ENCODE measurements at places on chromosomes 3 and 15.

DNA sequence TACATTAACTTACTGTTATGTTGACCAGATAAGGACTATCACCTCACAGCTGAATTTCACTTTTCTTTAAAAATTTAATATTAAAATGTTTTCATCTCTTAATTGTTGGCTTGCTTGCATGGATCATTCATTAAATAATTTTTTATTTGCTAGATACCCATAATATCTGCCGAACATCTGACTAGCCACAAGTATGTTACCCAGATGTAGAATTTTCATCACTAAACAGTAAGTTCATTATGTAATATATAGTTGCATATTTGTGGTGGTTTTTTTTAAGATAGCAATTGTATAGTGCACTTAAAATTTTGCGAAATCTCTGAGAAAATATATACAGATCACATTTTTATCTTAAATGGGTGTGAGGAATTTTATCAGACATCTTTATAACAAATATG is 190.4 kb downstream of the MBNL1 start:
- DNase-seq: no peak

DNA sequence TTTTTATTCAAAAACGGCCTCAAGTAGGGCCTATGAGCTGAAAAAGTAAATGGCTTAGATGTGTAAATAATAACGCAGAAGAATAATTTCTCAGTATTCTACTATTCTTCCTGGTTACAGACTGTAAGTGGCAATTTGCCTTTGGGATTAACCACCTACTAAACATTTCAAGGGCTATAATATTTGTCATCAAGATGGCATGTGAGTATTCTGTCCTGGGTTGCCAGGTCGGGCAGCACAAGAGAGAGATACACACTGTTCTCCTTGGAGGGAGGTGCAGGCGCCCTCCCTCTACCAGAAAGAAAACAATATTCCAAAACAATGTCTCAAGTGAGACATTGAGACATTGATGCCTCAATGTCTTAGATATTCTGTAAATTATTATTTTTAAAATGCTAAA is 278.4 kb downstream of the OCA2 start:
- no peak for DNase-seq

DNA sequence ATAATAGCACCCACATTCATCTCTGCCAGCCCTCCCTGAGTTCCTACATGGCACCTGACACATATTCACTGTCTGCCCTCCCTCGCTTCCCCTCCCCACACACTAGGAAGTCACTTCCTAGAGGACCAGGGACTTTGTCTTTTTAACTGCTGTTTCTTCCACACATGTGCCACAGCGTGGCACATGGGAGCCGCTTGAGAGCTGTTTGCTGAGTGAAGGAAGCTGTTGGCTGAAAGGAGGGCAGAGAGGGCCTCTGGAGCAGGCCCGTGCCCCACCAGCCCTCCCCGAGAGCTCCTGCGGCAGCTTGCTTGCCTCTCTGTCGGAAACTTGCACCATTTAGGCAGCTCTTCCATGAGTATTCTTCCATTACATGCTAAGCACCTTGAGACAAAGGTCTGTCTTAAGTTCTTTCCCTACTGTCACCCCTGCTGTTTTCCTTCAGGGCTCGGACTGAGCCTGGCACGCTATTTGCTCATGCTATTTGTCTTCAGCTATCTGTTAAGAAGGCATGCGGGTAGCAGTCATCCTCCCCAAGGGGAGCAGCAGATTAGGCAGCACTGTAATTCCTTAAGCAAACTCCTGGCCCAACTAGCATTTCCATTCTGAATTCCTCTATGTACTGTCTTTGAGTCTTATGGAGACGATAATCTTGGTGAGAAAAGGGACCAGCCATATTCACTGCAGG is 72.2 kb downstream of the CACNA1D start:
- no peak for DNase-seq

- no peak for DNase-seq
Observed at GRCh38 chr15:69496001-69496400, 43.4 kb downstream of the RPLP1 start.

- no peak for DNase-seq
Observed at GRCh38 chr3:191356631-191357439, 26.5 kb upstream of the UTS2B start.

- DNase-seq: no peak
Observed at GRCh38 chr3:122475316-122475715, 39.4 kb downstream of the KPNA1 start.

DNA sequence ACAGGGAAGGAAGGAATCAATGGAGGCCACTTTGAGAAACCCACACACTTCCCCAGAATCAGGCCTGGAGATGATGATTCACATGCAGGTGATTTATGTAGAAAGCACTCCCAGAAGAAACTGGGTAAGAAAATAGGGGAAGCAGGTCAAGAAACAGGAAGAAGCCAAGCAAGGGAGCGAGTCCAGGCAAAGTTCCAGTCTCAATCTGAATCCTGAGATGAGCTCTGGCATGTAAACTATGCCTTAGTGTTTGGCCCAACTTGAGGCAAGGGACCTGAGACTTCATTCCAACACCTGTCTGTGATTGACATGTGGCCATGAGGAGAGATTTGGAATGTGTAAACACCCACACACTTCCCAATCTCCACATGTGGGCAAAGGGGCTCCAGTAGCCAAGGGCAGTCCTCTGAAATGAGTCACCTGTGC is 61.6 kb upstream of the CTNNB1 start:
- DNase-seq: no peak

GRCh38 chr3:101984356-101984755 is 135.0 kb downstream of the NFKBIZ start:
- DNase-seq: no peak

- no peak for DNase-seq
Observed at GRCh38 chr3:186902154-186902553, 28.2 kb upstream of the ST6GAL1 start.

- DNase-seq: no peak
Observed at GRCh38 chr15:97084650-97085049, 754.1 kb downstream of the NR2F2 start.

- no peak for DNase-seq
Observed at GRCh38 chr3:173411375-173411973, 13.9 kb downstream of the NLGN1 start.

DNA sequence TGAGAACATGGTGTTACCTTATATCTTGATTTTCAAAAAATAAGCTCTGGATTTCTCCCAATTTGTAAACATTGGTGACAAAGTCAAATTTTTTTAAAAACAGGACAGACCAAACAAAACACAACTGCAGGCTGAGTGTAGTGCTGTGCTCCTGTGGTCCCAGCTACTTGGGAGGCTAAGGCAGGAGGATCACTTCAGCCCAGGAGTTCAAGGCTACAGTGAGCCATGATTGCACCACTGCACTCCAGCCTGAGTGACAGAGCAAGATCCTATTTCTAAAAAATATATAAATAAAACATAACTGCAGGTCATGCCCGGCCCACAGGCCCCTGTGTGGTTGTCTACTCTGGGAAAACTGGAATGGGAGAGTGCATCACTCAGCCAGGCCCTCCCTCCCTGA is 4.0 kb upstream of the ZXDC start:
- no peak for DNase-seq

- DNase-seq: peak; percentile 72
Observed at GRCh38 chr3:119810018-119810435, 28.1 kb downstream of the NR1I2 start.

DNA sequence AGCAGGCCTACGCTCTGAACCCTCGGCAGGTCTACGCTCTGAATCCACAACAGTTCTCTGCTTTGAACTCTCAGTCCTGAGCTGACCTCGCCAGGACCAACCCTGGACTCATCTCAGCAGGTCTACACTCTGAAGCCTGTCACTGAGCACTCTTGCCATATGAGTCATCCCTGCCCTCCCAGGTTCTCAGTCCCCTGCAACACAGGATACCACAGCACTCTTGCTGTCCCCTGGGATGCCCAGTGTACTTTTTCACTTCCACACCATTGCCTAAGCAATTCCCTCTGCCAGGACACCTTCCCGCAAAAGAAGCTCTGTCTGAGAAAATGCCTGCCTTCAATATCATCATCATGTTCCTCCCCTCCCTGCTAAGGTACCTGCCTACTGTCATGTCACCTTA is 42.0 kb downstream of the NUP210 start:
- DNase-seq: no peak

GRCh38 chr15:49848282-49848724 is 227.5 kb downstream of the DTWD1 start:
- DNase-seq: no peak

- no peak for DNase-seq
Observed at GRCh38 chr3:191648787-191649186, 187.8 kb downstream of the PYDC2 start.

DNA sequence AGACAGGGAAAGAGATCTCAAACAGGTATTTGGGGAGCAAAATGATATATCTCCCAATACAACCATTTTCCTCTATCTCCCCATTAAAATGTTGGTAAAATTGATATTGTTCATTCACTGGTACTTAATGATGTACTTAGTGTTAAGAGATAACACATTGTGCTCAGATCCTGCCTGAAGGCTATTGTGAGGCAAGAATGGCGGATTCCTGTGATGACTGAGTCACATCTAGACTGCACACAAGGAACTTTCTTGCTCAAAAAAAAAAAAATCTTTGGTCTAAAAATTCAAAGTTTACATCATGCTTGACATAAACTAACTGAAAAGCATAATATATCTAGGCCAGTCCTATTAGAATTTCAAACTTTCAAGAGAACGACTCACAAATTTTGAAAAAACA is 171.1 kb upstream of the TTC14 start:
- DNase-seq: no peak

DNA sequence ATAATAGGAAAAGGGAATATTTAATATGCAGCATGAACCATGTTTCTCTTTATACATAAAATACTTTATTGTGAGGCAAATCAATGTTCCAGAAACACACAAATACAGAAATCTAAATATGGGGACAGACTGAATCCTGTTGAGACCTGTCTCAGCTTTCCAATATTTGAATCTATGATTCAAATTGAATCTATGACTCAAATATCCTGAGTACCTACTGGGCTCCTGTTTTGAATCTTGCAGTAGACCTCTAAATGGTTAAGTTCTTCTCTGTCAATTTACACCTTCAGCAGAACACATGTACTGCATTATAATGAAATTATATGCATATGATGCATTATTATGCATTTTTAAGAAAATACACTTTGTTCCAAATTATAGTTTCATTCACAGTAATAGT is 143.2 kb upstream of the PLXND1 start:
- no peak for DNase-seq

GRCh38 chr3:119562307-119562961 is 3.0 kb upstream of the CD80 start:
- DNase-seq: no peak

GRCh38 chr15:39084674-39085530 is 496.0 kb upstream of the THBS1 start:
- DNase-seq: no peak

DNA sequence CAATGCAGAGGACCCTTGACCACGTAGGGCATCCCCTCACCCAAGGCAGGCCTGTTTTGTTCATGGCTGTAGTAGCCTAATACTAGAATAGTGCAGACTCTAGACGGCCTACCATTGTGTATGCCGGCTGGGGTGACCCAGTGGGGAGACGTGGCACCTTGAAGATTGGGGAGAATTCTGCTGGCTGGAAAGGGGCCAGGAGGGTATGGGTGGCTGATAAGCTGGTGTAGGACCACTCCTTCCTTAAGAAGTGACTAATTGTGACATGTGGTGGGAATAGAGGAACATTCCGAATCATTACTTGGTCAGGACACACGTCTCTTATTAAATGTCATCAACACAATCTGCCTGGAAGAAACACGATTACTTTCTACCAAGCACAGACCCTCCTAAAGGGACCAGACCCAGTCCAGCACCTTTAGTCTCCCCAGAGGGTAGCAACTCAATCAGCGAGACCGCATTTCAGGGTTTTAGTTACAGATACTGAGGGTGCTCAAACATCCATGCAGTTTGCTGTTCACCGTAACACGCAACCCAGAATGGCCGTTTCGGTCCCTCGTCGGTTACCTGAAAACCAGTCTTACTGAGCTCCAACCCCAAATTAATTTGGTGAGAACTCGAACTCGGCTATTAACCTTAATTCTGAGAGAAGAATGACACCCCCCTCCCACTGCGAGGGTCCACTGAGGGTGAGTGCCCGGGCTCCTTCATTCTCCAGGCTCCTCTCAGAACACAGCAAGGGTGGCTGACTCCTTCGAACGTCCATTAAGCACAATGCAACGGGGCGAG is 1.6 kb upstream of the KLF13 start:
- no peak for DNase-seq

- no peak for DNase-seq
Observed at GRCh38 chr15:85618956-85619491, 175.7 kb downstream of the KLHL25 start.

DNA sequence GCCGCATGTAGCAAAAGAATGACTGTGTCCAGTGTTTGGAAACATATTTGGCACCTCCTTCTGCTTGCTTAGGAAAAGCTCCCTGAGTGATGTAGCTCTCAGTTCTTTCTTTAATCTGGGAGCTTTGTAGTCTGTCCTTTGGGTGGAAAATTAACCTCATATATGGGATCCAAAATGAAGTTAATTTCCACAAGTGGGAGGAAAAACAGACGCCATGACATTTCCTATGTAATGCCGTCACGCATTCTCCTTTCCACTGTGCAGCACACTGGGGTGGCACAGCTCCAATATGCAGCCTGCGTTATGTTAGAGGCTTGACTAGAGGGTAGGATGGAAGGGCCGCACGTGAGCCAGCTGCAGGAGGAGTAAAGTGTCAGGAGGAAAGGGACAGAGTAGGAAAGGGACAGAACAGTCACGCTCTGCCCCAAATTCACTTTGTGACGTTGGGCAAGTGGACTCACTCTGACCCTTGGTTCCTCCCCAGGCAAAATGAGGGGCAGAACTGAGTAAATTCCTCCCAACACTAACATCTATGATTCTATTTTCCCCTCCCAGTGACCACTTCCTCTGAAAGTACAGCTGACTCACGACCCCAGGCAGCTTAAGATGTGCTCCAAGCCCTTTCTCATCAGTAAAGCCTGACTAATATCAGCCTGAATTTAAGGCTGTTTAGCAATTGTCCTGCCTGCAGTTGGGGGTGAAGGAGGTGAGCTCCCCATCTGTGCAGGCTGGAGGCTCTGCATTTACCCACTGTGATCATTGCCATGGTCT is 176.5 kb upstream of the PFN2 start:
- no peak for DNase-seq

DNA sequence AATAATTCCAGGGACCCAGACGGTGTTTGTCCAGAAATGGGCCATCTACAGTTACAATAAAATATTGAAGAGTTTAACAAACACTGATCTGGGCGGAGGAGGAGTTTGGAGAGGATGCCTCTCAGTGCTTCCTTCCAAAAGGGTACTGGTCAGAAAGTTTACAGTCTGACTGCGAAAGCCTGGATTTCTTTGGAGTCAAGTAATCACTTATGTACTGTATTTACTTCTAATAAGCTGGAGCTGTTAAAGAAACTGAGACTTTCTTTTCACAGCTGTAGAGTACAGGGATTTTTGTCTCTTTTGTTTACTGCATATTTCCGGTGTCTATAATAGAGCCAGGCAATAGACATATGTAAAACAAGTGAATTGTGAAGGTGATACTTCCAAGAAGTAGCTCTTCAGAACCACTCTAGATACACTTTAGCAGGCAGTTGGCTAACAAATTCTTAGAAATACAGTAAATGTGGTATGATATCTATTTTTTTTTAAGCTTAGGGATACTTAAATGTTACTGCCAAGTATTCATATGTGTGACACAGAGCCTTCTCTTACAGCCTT is 22.1 kb upstream of the NEO1 start:
- no peak for DNase-seq

Data from GM19239 (cell line).